Fibroblast of upper back skin (primary cell): ENCODE measurements at places on chromosomes 4 and X.

DNA sequence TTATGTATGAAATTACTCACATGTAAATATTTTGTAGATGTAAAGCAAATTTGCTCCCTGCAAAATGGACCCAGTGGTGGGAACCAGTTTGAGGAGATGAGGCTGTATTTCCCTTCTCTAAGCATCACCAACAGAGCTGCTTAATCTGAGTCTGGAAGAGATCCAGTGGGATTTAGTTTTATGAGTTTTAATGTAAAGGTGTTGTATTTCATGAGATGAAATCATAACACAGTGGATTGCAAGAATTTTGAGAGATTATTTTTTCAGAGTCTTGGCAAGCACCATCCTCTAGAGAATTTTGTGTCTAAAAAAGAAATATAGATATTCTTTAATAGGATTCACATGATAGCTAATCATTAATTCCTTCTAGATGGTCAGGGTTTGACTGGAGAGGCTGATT is 35.6 kb upstream of the SFRP2 start:
- DNase-seq, result peak; percentile 58

GRCh38 chr4:133385161-133385954 is 236.3 kb downstream of the PCDH10 start:
- no peak for DNase-seq

DNA sequence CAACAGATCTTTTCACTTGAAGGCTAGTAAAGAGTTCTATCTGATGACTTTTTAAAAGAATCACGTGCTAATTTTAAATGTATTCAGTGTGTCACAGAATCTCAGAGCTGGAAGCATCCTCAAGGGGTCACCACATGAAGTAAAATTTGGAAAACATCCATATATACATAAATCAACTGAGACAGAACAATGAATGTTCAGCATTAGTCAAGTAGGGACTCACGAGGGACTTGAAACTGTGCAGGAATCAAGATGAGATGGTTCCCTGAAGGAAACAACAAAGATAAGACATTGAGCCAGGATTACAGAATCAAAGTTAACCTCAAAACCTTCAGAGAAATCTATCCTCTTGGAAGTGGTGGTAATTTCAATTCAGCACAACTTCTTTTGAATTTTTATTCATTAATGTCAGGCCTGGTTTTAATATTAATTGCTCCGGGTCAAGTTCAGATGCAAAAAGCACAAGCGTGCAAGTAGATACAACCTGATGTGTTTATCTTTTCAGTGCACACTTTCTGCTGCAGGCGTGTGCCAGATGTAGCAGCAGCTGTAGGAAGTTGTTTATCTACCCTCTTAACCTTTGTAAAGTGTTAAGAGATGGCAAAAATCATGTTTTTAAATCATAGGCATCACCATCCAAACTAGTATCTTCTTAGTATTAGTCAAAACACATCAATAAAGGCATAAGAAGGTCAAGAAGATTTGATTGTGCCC is 87.7 kb upstream of the SRD5A3 start:
- peak; percentile 48 for DNase-seq

DNA sequence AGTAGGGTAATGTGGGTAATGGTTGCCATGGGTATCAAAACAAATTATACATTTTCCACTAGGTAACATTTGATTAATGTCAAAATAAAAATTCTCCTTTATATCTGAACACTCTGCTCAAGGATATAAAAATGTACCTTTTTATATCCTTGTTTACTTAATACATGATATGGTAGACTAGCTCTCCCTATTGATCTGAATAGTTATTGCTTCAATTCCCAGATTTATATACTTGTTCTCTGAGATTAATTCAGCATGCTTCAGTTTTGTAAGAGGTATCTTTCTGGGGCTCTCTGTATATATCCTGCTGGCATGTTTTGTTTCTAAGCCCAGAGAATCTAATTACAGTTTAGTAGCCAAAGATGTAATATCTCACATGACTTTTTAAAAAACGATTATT is 169.7 kb downstream of the NPNT start:
- no peak for DNase-seq

- DNase-seq, result no peak
Observed at GRCh38 chr4:10455133-10455532, 2.1 kb downstream of the ZNF518B start.
